Activated gamma-delta T cell treated with Interleukin-2 at 50 U/mL for 16 hours (primary cell): ENCODE measurements at places on chromosomes 6 and 20.

DNA sequence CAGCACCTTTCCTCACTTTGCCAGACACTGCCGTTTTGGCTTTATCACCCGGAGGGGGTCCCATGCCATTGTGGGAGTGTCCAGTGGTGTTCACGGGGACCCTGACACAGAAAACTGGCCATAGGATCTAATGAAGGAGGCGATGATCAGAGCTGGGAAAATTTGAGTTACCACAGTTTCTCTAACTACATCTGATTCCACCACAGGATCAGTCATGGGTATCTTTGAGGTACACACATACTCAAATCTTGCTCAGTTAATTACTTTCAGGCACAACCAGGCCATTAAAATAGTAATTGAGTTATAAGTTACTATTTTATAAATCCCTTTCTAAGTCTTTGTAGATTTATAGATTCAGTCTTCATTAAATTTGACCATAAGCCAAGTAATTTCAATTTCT, 215.1 kb downstream of the PRL start:
- DNase-seq = no peak

GRCh38 chr6:158774717-158775449, 44.3 kb downstream of the EZR start:
- DNase-seq = no peak

GRCh38 chr20:53896647-53897046, 173.7 kb downstream of the BCAS1 start:
- no peak for DNase-seq

DNA sequence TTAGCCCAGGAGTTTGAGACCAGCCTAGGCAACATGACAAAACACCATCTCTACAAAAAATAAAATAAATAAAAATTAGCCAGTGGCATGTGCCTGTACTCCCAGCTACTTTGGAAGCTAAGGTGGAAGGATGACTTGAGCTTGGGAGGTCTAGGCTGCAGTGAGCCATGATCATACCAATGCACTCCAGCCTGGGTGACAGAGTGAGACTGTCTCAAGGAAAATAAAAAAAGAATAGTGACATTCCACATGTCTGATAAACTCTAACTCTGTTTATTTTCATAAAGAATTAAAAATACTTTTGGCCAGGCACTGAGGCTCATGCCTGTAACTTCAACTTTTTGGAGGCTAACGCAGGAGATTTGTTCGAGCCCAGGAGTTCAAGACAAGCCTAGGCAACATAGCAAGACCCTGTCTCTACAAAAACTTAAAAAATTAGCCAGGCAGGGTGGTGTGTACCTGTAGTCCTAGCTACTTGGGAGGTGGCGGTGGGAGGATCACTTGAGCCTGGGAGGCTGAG, 115.1 kb downstream of the GJA1 start:
- DNase-seq = no peak

- no peak for DNase-seq
These were observed 73.3 kb downstream of the CAP2 start for GRCh38 chr6:17466707-17467106.

DNA sequence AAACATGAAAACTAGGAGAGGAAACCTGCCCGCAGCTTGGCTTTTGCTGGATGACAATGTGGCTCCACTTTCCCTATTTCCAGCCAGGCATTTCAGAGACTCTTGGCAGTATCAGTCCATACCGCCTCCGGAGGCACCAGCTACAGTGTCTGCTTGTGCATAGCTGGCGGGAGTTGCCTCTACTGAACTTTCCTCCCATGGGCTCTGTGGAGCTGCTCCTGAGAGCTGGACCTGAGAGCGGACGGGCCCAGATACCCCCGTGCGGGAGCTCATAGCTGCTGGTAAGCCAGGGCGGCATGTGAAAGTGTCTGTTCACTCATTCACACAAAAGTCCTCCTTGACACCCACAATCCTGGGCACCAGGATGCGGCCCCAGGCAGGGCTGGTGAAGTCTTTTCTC, 130.3 kb upstream of the PMEPA1 start:
- DNase-seq = no peak
